ENCODE measurements at places on chromosomes 11 and 22. TPM values are rescaled to one million over a fixed set of nuclear protein-coding genes. Genes with fewer than 3 reads are reported as not detected.
A peak's percentile ranks its signal among the peaks of the same experiment; 100 is the strongest.

- H3K4me3 ChIP-seq, result no peak overlapping the region
- no peak for DNase-seq
- H3K27me3 ChIP-seq, result no peaks in the 10 kb centered on the region
These were observed 29.6 kb downstream of the APIP start for GRCh38 chr11:34886609-34887008.

DNA sequence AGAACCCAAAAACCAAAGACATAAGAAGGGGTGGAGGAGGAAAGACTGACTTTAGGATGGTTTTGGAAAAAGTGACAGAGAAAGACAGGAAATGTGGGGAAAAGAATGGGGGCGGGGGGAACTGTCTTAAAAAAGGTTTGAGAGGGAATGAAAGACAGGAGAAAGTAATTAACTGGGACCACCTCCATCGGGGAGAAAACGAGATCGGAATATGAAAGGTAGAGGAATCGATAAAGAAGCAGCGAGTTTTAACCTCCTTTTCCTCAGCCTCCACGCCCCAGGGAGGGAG lies 524 bp downstream of the MTMR2 start:
- H3K4me3 ChIP-seq, result peak overlapping the region; percentile 94
- DNase-seq, result no peak
- peaks cover 3% of the 10 kb centered on the region for H3K36me3 ChIP-seq
- H3K27me3 ChIP-seq, result no peaks in the 10 kb centered on the region

GRCh38 chr11:38598418-38598817 lies 2000.4 kb upstream of the RAG2 start:
- DNase-seq, result no peak
- no peaks in the 10 kb centered on the region for H3K4me1 ChIP-seq
- no peak overlapping the region for H3K4me3 ChIP-seq

DNA sequence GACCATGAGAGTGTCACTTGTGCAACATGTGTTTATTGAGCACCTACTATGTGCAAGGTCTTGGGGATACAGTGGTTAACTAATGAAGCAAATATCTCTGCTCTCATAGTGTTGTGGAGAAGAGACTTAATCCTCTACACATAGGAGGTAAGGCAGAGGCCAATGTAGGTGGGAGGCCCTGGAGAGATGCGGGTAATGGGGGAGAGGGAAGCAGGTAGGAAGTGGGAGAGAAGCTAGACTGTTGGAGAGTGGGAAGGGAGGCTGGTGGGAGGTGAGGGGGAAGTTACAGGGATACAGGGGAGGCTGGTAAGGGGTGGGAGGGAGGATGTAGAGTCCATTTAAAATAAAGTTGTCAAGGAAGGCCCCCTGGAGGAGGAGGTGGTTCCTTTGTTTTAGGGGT lies 240.0 kb downstream of the MIAT start:
- peaks cover 1% of the 10 kb centered on the region for H3K36me3 ChIP-seq
- peaks cover 37% of the 10 kb centered on the region for H3K27me3 ChIP-seq
- no peak overlapping the region for H3K27ac ChIP-seq
- H3K4me3 ChIP-seq, result no peak overlapping the region
- DNase-seq, result no peak

The ACTN3 gene
- 0.07 TPM for total RNA-seq

DNA sequence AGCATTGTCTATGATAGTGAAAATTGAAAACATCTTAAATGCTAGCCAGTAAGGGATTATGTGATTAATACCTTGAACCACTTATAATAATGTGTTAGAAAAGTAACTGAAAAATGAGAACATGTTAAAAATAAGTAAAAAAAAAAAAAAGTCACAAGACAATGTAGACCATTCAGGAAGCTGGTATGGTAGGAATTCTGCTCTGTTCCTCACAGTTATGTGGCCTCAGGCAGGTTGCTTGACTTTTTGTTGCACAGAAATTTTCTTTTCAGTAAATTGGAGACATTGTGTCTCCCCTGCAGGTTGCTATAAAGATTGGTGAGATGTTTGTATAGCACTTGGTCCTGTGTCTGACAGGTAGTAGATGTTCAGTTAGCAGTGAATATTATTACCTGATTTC lies 17.3 kb upstream of the PLET1 start:
- DNase-seq, result no peak
- H3K4me3 ChIP-seq, result no peak overlapping the region
- peaks cover 2% of the 10 kb centered on the region for H3K4me1 ChIP-seq
- no peak overlapping the region for H3K27ac ChIP-seq

- peak; percentile 68 for DNase-seq
- peaks cover 4% of the 10 kb centered on the region for H3K27me3 ChIP-seq
- H3K27ac ChIP-seq, result no peak overlapping the region
These were observed 11.5 kb downstream of the P2RX3 start for GRCh38 chr11:57349491-57350274.

The OR2AT4 gene
- not detected for total RNA-seq

Measured in activated naive CD4-positive, alpha-beta T cell treated with anti-CD3 and anti-CD28 coated beads for 36 hours (primary cell).